ENCODE measurements at places on chromosomes 12 and 14. TPM values are rescaled to one million over a fixed set of nuclear protein-coding genes. Genes with fewer than 3 reads are reported as not detected.

TTC6 gene
- 0.36 TPM for total RNA-seq

PRH1 gene
- total RNA-seq, result 22.4 TPM

DNA sequence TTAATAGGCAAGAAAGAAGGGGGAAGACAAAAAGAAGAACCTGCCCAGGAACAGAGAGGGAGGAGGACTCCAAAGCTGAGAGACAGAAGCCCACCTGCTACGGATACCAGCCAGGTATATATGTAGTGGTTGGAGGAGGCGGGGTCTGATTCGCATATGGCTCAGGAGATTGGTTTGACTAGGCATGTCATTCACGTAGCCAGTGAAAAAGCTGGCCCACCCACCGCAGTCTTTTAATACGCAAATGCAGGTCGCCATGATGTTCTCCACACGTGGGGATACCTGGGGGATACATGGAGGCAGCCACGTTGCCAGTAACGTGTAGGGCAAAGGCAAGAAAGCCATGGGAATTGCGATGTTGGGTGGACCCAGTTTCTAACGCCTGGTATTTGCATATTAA, 73.2 kb downstream of the NTS start:
- DNase-seq, result no peak

DNA sequence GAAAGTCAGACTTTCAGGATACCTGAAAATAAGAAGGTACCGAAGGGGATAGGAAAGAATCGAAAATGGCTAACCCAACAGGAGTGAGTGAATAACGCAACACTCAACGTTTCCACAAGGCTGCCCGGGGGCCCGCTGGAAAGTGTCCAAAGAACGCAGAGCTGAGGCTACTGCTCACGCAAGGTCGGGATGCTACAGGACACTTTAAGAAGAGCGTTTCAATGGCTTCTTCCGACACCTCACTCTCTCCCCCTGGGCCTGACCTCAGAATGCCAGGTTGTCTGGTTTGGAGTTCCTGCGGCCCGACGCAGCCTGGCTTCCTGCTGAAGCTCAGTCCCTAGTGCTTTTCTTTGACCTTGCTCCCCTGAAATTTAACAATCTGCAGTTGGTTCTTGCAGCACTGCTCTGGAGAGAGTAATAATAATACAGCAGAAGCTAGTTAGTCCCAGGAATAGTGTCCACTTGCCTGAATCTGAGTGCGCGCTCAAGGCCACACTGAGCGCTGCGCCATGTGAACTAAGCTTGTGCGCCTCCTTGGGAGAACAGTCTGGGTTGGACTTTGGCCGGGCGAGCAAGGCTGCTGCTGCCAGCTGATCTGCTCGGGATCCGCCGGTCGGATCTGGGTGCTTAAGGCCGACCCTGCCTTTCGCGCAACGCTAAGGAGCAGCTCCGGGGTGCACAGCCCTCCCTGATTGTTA, 2.0 kb upstream of the ALX1 start:
- no peak for DNase-seq

Data from fibroblast of the aortic adventitia (primary cell).